ENCODE measurements at places on chromosomes 5 and 9. TPM values are rescaled to one million over a fixed set of nuclear protein-coding genes. Genes with fewer than 3 reads are reported as not detected.

Gene HNRNPH1
- total RNA-seq: 648 TPM

DNA sequence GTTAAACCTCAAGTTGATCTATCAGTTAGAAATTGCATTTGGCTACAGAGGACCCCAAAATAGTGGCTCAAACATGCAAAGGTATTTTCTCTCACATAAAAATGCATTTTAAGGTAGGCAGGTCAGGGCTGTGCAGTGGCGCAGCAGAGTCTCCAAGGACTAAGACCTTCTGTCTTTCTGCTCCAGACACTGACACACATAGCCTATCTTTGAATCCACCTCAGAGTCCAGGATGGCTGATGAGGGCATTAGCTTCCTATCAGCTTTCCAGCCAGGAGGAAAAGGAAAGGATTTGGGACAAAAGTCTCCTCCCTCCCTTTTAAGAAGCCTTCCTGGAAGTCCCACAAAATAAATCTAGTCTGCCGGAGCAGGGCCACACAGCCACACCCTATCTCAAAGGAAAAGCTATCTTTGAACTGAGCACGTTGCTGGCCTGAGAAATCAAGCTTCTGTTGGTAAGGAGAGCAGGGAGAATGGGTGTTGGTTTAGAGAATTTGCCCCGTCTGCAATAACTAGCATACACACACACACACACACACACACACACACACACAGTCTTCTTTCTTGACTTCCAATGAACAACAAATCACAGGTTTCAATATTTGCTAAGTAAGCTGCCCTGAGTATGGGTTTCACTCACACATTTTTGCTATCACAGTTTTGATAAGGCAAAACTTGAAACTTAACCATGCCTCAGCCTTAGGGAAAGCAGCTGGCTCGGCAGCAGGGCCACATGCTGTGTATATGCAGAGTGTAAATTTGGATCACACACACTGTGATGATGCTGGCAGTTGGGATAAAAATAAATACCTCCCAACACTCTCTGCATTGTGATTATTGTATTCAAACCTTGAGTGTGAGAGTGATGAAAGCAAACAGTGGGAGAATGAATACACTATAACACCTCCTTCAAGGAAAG, 116.6 kb upstream of the MAP3K1 start:
- no peak for DNase-seq

Gene CD72
- total RNA-seq: 0.07 TPM

Gene GNA14
- total RNA-seq: 3.2 TPM

- DNase-seq: no peak
These were observed 52.8 kb upstream of the SLC44A1 start for GRCh38 chr9:105191508-105192121.

GRCh38 chr9:117103438-117104110, 311.3 kb downstream of the ASTN2 start:
- DNase-seq: no peak

Gene TMEM38B
- 6.3 TPM for total RNA-seq

GRCh38 chr9:108049026-108049607, 559.5 kb upstream of the KLF4 start:
- DNase-seq: no peak

DNA sequence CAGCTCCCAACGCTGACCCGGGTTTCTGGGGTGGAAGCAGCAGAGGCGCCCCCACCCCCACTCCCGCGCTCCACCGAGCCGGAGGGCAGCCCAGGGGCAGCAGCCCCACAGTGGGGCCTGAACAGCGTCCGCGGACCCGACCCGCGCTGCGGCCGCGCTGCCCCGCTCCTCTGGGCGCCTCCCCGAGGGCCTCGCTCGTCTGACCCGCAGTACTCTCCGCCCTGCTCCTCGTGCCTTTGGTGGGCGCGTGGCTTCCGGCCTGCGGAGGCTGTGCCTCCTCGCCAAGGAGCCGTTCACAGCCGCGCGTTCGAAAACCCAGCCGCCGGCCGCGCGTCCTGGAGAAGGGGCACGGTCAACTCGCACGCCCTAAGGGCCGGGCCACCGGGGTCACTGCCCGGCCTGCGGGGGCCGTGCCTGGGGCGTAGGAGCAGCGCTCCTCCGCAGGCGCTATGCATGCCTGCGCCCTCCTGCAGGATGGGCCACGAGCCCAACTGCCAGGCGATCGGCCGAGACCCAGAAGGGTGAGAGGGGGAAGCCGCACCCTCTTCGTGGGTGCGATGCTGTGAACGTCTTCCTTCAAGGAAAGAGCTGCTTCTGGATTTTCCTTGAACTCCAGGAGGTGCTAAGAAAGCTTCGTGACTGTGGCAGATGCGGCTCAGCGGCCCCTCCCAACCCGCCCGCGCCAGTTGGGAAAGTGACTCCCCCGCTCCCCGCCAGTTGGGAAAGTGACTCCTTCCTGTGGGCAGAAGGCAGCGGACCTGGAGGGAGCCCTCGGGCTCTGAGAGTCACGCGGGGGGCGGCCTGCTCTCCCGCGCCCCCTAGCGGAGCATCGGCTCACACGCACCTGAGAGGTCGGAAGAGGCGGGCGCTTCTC, 82.7 kb downstream of the HSD17B3 start:
- no peak for DNase-seq

DNA sequence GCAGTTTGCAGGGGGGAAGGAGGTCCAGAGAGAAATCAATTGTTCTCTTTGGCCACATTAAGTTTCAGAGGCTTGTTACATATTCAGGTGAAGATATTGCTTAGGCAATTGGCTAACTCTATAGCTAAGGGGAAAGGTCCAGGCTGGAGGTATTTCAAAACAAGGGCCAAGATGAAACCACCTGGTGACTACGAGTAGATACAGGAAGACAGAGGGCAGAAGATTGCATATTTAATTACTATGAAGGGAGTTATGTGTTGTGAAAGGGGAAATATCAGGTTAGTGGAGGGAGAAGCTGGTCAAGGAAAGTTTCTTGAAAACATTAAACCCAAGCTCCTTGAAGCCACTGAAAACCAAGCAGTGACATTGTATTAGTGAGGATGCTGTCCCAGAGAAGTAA, 1.9 kb upstream of the RAD23B start:
- no peak for DNase-seq

- DNase-seq: no peak
These were observed 545 bp upstream of the OR2V1 start for GRCh38 chr5:181131514-181131913.

- DNase-seq: no peak
These were observed 161.9 kb upstream of the HMHB1 start for GRCh38 chr5:143649937-143650621.

GRCh38 chr5:126428421-126428820, 5.2 kb downstream of the GRAMD2B start:
- no peak for DNase-seq

DNA sequence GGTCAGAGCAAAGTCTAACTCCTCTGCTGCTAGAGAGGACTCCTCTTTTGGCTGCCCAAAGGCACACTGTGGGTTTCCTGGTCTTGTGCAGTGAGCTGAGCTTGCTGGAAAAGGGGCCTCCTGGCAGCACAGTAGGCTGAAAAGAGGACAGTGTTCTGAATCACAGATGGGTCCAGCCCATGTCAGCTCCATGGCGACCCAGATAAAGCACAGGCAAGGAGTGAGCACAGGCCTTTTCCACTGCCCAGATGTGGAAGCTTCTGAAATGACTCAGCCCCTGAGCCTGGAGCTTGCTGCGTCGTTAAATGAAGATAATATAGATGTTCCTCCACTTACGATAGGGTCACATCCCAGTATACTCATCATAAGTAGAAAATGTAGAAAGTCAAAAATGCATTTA, 8.1 kb downstream of the CCDC180 start:
- DNase-seq: no peak

DNA sequence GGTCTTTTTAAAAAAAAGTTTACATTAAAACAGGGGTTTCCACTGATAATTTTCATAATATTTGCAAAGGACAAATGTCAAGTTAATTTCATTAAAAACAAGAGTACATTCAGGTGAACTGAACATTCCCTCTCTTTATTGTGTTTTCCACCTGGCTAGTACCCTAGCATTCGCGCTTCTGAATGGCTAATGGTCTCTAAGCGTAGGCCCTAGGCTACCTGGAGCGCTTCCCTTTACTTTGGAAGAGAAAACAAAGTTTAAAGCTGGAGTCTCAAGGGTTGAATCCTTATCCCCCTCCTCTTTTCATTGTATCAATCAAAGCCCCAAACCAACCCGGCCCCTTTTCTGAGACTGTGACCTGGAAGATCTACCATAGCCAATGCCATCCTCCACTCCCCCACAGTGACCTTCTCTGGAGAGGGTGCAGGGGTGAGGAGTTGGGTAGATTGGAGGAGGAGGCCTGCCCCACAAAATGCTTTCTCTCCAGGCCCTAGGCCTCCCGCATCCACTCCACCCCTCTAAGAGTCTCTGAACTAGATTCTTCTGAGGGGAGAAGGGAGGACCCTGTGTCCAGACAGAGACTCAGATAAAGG, 73.3 kb upstream of the TBCA start:
- DNase-seq: no peak

- DNase-seq: no peak
These were observed 17.6 kb downstream of the TNFAIP8 start for GRCh38 chr5:119373449-119373858.

DNA sequence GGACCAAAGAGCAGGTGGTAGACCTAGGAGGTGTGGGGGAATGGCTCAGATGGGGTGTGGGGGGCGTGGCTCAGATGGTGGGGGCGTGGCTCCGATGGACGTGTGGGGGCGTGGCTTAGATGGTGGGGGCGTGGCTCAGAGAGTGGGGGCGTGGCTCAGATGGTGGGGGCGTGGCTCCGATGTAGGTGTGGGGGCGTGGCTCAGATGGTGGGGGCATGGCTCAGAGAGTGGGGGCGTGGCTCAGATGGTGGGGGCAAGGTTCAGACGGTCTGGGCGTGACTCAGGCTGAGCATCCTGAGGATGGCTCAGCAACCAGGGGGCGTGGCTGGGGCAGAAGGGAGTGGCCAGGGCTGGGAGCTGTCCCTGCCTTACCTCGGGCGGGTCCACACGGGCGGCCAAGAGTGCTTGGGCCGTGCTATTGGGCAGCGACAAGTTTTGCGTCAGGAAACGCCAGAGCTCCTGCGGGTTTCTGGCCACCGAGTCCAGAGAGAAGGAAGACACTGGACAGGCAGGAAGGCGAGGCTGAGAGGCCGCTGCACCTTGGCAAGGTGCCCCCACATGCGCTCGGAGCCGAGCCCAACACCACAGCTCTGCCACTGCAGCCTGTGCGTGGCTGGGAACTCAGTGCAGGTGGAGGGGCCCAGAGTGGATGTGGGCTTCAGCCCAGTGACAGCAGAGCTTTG, 5.9 kb downstream of the ABCA2 start:
- DNase-seq: no peak

GRCh38 chr9:35711501-35712428, 20.2 kb downstream of the TLN1 start:
- DNase-seq: no peak

DNA sequence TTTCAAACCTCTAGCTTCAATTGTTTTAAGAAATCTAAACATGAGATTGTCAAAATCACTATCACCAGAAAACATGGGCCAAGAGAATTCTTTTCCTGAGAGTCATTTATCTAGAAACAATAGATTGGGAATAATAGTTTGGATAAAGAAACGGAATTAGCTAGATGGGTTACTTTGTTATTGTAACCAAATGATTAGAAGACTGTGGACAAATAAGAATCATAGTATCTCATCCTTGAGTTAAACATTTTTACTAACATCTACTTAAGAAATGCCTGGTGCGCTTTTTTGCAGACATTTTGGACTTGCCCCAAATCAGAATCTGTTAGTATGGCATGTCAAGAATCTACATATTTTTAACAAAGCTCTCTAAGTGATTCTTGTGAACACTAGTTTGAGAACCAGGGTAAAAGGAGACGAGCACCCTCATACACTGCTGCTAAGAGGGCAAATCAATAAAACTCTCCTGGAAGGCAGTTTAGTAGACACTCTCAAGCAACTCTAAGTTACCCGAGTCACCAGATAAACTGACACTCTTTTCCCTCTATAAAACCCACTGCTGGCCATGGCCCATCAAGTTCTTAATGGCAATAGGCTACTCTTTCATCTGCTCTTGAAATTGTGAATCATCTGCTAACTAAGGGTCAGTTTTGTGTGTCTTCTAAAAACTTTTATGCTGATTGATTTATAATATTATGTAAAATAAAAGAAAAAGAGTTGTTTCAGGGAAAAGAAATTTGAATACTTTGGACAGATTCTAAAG, 39.1 kb downstream of the TPD52L3 start:
- no peak for DNase-seq

Gene KCNN2
- 0.25 TPM for total RNA-seq

DNA sequence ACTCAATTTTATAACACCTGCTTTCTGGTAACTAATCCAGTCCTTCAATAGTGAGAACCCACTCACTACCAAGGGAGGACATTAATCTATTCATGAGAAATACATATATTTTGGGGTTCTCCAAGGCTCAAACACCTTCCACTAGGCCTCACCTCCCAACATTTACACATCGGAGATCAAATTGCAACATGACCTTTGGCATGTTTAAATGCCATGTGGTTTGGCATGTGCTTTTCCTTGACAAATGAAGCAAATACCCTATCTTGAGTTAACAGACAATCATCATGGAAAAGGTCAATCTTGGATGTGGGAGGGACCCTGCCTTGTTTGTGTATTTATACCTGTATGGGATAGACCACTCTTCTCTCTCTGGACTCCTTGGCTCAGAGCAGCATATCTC, 21.9 kb upstream of the SPINK14 start:
- no peak for DNase-seq

Gene PCDHGC3
- total RNA-seq: 14.7 TPM

Gene EPB41L4A
- total RNA-seq: 18.3 TPM

Gene POU5F2
- total RNA-seq: 0.46 TPM

Gene NTRK2
- total RNA-seq: under 0.01 TPM

DNA sequence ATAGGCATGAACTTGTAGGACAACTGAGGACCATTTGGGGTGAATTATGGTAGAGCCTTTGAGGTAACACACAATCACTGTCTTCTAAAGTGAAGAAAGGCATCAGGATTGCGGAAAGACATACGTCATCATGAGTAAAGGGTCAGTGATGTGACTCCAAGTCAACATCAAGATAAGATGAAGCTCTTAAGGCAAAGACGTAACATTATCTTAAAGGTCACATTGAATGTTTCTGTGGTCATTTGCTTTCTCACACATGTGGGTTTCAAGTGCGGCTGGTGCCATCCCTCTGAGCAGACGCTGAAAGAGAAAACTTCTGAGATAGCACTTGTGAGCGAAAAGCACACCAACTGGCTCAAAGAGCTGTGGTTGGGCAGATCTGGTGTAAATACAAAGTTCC, 63.3 kb upstream of the GRAMD2B start:
- no peak for DNase-seq

- DNase-seq: no peak
These were observed 28.3 kb downstream of the CCDC69 start for GRCh38 chr5:151195622-151196021.

- DNase-seq: no peak
These were observed 366.0 kb downstream of the HINT1 start for GRCh38 chr5:130799015-130799414.

Measured in pulmonary artery endothelial cell (primary cell).